GM04503 (cell line): ENCODE measurements at places on chromosomes 4 and X.

- DNase-seq = no peak
Observed at GRCh38 chr4:184402740-184403383, 71.5 kb downstream of the IRF2 start.

DNA sequence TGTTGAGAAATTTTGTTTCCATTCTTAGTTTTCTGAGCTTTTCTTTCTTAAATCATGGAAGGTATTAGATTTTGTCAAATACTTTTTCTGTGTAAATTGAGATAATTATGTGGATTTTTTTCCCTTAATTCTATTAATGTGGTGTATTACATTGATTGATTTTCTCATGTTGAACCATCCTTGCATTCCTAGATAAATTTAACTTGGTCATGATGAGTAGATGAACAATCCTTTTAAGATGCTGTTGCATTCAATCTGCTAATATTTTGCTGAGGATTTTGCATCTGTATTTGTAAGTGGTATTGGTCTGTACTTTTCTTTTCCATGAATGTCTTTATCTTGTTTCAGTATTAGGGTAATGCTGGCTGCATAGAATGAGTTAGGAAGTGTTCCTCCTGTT is 20.3 kb upstream of the CTBP1 start:
- DNase-seq = no peak

DNA sequence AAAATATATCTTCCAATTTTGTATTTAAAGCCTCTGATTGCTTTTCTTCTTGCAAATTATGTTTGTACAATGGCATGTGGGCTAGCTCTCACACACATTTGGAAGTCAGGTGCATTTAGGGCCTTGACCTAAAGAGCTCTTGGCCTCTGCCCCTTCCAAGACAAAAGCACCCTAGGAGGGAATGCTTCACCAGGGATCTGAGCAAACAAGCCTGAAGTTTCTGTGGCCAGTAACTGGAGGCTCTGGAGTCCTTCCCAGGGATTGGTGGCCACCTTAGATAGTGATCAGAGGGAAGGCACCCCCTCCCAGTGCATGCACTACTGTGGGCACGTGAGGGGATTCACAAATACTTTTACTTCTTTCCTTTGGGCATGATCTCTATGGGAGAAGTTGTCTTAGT is 60.3 kb upstream of the DIPK2B start:
- DNase-seq = no peak

GRCh38 chrX:40092808-40093435 is 4.8 kb downstream of the BCOR start:
- no peak for DNase-seq

DNA sequence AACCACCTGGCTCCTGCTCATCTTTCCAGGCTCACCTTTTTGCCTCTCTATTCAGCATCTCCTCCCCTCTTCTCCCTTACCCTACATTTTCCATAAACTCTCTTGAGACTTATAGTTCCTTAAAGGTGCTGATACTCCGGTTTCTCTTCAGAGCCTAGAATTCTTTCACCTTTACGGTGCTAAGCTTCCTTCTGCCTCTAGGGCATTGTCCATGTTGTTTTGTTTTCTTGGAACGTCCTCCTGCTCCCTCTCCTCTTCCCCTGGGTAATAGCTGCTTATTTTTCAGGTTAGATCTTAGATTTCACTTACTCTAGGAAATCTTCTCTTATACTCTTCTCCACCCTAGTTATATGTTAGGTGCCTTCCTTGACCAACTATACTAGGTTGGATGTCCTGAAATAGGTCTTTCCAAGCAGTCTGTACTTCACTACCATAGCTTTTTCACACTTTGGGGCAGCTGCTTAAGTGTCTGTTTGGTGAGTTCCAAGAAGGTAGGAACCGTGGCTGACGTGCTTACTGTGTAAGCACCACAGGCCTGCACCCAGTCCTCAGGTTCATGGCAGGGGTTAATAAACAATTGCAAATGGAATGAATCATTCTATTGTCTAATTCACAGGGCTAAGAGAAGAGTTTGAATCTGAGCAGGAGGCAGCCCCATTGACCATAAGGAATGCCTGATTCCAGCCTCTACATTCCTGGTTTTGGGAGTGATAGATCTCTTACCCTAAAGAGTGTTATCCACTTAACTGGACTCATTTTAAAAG is 227.5 kb downstream of the MGST2 start:
- no peak for DNase-seq

DNA sequence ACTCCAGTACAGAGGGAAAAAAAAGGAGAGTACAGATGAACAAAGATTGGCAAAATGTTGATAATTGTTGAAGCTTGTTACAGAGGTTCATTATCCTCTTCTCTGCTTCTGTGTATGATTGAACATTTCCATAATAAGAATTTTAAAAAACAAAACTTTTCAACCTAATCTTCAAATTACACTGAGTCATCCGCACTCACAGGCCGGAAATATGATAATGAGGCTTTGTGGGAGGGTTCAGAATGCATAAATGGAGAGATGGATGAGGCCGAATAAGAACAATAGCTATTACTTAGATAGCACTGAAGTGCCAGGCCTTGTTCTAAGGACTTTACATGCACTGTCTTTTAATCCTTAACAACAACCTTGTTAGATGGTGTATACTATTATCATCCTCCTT is 4.6 kb upstream of the ERCC6L start:
- DNase-seq = no peak

- DNase-seq = no peak
Observed at GRCh38 chr4:1727117-1728031, 6.1 kb downstream of the TACC3 start.

DNA sequence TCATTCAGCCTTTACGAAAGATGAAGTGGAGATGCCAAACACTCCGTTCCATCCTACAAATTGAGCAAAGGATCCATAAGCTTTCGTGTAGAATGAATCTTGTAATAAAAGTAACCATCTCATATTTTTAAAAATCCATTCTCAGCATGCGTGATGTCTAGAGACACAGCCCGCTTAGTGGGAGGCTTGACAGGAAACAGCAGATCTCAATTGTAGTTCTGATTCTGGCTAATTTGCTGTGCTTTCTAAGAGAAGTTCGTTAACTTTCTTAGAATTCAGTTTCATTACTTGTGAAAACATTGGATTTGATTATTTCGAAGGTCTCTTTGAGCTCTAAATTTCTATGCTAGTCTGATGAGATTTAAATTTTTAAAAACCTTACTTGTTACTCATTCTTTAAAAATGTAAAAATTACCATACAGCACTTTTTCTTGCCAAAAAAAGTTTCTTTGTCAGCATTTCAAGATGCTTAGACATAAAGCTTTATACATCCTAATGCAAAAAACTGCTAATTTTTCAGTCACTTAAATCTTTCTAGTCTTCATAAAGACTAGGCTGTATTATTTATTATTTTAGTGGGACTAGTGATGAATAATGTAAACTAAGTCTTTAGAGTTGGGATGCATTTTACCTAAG is 66.9 kb upstream of the NEIL3 start:
- DNase-seq = no peak

DNA sequence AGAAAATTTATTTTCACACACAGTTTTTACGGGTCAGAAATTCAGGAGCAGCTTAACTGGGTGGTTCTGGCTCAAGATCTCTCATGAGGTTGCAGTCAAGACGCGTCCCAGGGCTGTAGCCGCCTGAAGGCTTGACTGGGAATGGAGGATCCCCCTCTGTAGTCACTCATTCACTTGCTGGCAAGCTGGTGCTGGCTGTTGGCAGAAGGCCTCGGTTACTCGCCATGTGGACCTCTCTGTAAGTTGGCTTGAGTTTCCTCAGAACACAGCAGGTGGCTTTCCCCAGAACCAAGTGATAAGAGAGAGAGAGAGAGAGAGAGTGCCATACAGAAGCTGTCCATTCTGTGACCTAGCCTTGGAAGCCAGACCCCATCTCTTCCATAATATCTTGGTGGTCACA is 132.8 kb downstream of the DCLK2 start:
- no peak for DNase-seq

GRCh38 chr4:40684404-40684803 is 54.7 kb upstream of the RBM47 start:
- no peak for DNase-seq

DNA sequence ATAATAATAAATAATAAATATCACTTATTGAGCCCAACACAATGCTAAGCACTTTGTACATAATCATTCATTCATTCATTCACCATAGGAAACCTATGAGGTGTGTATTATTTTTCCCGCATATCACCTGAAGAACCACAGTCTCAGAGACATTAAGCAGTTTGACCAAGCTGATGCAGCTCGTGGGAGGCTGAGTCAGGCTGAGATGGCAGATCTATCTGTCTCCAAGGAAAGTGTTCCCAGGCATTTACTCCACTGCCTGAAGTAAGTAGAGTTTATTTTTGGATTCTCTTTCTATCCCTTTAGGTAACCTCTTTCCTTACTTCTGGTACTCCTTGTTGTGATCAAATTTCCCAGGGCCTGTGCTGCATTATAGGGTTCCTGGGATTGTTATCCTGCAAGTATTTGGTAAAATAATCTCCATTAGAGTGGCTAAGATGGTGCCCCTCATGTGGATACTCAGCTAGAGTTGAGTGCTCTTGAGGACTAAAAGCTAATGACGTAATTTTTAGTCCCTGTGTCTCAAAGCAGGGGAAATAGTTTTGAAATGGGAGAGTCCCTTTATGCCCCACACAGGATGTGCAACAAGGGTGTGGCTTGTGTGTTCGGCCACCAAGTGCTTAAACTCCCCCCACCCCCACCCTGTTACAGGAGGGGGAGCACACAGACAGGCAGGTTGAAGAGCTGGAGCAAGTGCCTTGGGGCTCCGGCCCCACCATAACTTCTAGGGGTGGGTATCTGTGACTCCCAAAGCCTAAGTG is 467.0 kb downstream of the STIM2 start:
- no peak for DNase-seq

- no peak for DNase-seq
Observed at GRCh38 chr4:8818063-8818881, 53.4 kb downstream of the HMX1 start.

GRCh38 chr4:150462743-150463142 is 119.2 kb upstream of the MAB21L2 start:
- no peak for DNase-seq

GRCh38 chr4:113147498-113148111 is 98.2 kb downstream of the ANK2 start:
- no peak for DNase-seq
